ENCODE measurements at places on chromosomes 2 and 18. TPM values are rescaled to one million over a fixed set of nuclear protein-coding genes. Genes with fewer than 3 reads are reported as not detected.

The REG1B gene
- not detected for total RNA-seq

The HOXD12 gene
- total RNA-seq: not detected

The CCDC74B gene
- 8.6 TPM for total RNA-seq

The CCBE1 gene
- total RNA-seq: 1.1 TPM

The PROM2 gene
- 3.4 TPM for total RNA-seq

The PDCD1 gene
- not detected for total RNA-seq

The GAREM1 gene
- total RNA-seq: 2.9 TPM

The LONRF2 gene
- total RNA-seq: 3.3 TPM

The HOXD8 gene
- 18.1 TPM for total RNA-seq

The KLHL41 gene
- 0.29 TPM for total RNA-seq

The CTLA4 gene
- not detected for total RNA-seq

The FAM237A gene
- total RNA-seq: not detected

The POTEI gene
- total RNA-seq: not detected

The RUFY4 gene
- not detected for total RNA-seq

The RNF152 gene
- 4.7 TPM for total RNA-seq

The CD226 gene
- total RNA-seq: not detected

The ERICH2 gene
- 0.89 TPM for total RNA-seq

The RRM2 gene
- total RNA-seq: 9.6 TPM

The ELOA2 gene
- total RNA-seq: not detected

The C2orf78 gene
- not detected for total RNA-seq

The BCL11A gene
- 6.7 TPM for total RNA-seq

The NCOA1 gene
- 13.1 TPM for total RNA-seq
